CD4-positive, alpha-beta T cell treated with Interleukin-6 for 4 hours (primary cell): ENCODE measurements at places on chromosomes 2 and 18.

- no peak for DNase-seq
Measured at GRCh38 chr2:152944099-152944498, 225.7 kb downstream of the ARL6IP6 start.

DNA sequence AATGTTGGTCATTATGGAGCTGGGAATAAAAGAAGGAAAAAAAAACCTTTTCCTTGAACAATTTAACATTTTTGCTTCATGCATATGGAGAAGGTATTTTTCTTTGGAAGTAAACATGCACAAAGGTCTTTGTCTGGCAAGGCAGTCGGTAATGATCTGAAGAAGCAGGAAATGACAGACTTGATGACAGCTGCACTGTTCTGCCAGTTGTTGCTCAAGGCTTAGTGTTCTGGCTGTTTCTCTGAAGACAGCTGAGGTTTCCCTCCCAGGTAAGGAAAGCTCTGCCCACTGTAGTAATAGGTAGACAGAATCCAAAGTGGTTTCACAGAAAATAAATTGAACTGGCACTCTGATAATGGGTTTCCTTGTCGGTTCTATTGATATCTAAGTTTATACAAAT is 308.4 kb upstream of the GCFC2 start:
- no peak for DNase-seq

- no peak for DNase-seq
Measured at GRCh38 chr2:203591642-203592041, 56.5 kb upstream of the RAPH1 start.

- DNase-seq, result no peak
Measured at GRCh38 chr18:6928359-6928758, 189.2 kb downstream of the LAMA1 start.

GRCh38 chr2:120672526-120673204 is 63.0 kb upstream of the GLI2 start:
- no peak for DNase-seq

DNA sequence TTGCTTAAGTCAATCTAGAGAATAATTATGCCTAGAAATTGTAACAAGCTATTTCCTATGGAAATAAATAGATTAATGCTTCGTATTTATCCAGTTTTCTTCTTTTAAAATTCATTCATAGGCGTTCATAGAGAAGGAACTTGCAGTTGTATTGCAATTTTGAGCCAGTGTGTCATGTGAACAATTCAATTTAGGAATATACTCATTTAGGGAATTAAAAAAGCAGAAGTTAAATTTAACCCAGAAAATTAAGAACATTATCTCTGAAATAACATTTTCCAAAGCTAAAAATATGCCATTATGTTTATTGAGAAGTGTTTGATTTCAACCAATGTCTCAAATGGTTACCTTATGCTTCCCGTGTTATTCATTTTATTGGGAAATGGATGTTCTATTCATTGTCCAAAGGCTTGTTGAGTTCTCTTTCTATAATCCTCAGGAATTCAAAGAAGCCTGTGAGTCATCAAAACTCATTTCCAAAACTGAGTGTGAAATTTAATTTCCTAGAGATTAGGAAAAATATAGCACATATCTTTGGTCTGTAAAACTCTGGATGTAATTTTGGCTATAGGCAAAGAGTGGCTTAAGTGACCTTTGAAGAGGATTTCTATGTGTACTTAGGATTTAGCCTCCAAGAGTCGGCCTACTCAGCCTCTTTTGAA is 99.7 kb downstream of the SLC8A1 start:
- DNase-seq, result no peak

- DNase-seq, result no peak
Measured at GRCh38 chr2:172311921-172312345, 115.5 kb upstream of the ITGA6 start.

- peak; percentile 31 for DNase-seq
Measured at GRCh38 chr2:197893403-197894177, 89.2 kb downstream of the PLCL1 start.

DNA sequence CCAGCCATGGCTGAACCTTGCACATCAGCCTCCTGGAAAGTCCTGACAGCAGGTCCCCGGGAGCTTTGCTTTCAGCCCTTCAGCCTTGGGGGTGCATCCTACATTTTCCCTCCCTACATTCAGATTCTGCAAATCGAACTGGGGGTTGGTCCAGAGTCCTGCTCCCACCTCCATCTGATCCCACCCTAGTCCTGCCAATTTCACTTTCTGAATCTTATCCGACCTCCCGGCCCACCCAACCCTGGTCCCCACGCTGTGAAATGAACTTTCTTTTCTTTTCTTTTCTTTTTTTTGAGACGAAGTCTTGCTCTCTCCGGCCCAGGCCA is 47.8 kb upstream of the ODC1 start:
- no peak for DNase-seq

DNA sequence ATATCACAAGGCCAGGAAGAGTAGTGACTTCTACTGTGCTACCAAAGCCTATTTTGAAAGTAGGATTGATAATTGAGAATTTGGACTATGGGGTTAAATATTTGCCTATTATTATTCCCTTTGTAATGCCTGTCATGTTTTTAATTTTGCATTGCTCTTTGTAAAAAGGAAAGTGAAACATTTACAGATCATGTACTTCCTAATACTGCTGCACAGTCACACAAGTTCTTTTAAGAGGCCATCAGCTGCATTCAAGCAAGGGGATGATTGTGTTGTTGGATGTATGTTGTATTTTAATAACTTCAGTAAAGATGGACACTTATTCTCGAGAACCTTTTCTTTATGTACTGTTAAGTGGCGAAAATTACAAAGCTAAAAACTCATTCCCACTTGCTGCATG is 70.1 kb downstream of the PLEKHA3 start:
- DNase-seq, result no peak

GRCh38 chr2:181847198-181847556 is 44.4 kb upstream of the ITPRID2 start:
- no peak for DNase-seq

DNA sequence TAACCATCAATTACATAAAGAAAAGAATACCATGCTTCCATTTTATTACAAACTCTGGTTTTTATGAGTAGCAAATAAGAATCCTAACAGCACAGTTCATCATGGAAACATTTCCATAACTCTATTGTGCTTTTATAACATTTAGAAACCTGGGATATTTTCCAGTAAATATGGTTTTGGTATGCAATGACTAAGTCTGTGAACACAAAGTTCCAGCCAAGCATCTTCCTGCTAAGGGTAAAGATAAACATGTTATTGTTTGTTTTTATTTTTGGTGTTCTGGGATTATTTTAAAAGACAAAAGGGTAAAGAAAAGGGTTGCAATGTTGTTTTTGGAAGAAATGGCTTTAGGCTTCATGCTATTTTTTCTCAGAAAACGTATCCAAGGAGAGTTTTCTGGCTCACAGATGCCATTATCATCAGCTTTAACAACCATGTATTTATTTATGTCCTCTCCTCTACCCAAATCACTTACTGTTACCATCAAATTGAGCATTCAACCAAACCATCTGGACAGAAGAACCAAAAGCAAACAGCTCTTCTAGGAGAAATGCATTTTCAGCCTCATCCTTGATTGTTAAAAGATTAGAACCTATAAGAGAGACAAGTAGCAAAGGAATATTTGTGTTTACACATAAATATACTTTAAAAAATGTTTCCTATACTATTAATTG is 116.0 kb downstream of the PLA2R1 start:
- no peak for DNase-seq

DNA sequence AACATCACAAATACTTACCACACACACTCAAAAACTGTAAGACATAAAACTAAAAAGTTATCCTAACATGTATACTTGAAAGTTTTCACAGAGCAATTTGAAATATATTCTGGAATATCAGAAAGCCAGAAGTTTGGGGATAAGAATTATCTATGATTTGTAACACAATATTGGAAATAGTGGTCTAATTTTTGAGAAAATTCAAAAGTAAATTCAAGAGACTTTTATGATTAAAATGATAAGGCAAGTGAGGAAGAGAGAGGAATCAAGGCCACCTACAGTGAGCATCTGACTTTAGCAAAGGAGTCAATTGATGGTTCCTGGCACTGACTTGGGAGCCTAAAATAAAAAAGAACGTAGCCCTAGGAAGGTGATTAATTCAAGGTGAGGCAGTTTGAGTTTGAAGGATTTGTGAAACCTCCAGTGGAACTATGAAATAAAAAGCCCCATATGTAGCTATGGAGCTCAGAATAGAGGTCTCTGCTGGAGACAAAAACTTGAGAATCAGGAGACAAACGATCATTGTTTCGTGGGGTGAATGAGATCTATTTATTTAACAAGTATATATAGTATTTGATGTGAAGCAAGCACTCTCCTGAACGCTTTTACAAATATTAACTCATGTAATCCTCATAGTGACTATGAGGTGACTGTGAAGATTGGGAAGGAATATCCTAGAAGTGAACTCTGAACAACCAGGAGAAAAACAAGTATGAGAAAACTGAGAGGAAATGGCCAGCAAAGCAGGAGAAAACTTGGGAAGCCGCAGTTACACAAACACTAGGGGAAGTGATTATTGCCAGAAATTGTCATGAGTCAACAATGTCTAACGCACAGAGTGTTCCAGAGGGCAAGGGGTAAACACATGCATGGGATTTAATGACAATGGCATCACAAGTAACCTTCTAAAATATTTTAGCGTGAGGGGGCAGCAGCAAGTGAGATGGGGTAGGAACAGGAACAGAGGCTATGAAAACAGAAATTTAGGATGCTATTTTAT is 12.8 kb downstream of the TFPI start:
- no peak for DNase-seq

DNA sequence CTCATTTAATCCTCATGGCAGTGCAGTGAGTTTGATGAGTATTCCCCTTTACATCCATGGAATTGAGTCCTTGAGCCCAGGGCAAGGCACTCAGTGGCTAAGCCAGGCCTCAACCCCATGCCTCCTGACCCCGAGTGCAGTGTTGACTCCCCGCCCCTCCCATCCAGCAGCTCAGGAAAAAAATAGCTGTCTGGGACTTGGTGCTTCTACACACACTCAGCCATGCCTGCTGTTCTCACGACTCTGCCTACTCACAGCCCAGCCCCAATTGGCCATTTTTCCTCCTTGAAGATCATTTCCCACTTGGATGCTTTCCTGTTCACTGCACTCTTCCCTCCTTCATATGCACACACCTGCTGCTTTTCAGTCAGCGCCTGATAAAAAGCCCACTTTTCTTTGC is 8.8 kb downstream of the FOSL2 start:
- DNase-seq, result no peak

DNA sequence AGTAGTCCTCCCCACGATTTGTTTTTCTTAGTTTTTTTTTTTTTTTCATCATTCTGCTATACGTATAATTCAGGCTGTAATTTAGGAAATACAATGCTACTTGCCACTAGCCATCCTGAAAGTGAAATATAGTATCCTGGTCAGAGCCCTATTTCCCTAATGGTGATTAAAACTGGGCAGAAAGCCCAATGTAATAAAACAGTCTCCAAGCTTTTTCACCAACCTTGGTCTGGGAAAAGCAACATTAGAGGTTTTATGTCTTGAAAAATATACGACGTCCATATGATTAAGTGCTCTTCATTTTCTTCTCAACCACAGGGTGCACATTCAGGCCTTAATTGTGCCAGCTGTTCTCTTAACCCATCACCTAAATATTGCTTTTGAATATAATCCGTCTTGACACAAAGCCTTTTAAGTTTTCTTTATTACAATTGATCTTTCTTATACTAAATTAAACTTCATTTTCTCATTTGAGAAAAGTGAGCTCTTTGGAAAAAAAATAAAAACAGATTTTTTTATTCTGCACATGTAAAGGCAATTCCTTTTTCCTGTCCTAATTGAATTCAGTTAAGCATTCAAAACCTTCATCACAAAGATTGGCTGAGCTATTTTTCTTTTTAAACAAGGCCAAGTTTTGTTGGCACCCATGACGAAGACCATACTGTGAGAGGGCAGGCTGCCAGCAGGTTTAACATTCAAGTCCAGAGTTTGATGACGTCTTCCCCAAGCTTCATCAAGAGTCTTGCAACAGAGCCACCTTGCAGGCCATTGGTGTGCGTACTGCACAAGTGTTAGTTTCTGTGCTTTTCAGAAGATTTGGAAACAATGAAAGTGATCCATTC is 52.7 kb downstream of the MAP2 start:
- no peak for DNase-seq

DNA sequence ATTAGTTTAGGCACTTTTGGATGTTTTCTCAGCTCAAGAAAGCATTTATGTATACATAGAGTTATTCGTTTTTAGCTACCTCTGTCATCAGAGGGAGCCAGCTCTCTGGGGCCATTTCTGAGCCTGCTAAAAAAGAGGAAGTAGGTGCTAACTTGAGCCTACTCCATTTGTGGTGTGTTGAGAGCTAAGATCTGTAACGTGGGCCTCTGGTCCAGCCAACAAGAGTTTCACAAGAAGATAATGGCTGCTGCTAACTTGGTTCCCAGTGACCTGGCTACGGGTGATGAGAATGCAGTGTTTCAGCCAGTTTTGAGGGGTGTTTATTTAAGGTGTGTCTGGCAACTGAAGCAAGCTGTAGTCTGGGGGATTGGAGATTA is 182.5 kb downstream of the PRKCE start:
- DNase-seq, result no peak

DNA sequence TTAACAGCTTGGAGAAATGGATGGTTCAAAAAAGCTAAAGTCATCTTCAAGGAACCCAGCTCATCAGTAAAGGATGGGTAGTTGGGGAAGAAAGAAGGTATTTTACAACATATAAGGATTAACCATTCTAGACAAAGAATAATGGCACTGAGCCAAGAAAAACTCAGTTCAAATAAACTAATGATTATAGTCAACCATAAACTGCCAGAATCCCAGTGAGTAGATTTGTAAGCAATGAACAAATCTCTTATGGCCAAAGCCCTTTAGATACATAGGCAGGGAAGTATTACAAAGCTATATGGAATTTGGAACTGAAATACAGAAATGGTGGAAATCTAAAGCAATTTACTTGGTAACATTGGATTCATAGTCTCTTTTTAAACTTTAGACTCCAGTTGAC is 92.4 kb upstream of the ZFP36L2 start:
- DNase-seq, result no peak

DNA sequence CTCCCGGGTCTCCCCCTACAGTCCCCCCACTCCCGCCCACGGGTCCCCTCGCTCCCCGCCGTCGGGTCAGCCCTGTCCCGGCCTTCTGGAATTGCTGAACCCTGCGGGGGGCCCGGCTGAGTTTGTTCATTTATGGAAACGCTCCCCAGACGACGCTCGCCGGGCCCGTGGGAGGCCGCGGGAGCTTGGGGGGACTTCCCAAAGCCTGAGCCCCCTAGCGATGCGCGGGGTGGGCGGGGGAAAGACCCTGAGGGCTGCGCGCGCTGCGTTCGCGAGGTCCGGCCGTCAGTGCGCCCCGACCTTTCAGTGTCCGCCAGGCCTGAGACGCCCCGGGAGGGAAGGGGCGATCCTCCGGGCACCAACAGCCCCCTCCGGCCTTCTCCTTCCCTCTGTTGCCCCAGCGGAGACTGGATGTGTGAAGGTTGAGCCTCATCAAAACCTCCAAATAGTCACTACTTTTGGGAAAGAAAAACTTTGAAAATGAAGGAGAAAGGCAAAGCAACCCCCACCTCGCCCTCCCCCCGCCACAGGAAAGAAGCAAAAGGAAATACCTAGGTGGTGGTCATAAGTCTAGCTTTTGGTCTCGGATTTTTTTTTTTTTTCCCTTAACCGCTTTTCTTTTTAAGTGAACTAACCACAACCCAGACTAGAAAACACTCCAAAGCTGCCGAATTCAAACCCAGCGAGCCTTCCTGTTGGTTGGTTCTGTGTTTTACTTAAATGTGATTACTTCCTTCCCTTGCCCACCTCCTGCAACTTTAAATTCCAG is 509 bp upstream of the CYS1 start:
- peak; percentile 11 for DNase-seq
